SW 1271 (cell line): ENCODE measurements at places on chromosomes 2 and 18.
A peak's percentile ranks its signal among the peaks of the same experiment; 100 is the strongest.

GRCh38 chr2:237552908-237553307 lies 13.5 kb upstream of the PRLH start:
- DNase-seq = no peak

DNA sequence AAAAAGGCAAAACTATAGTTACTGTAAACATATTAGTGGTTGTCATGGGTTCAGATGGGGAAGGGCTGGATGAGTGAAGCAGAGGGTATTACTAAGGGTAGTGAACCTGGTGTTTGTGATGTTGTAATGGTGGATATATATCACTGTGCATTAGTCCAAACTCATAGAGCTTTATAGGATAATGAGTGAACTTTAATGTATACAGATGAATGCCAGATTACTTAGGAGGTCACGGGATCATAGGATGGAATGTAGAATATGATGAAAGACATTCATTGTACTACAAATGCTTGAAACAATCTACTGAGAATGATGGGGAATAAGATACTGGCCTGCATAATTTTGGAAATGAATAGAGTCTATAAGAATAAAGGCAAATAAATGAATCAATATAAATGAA lies 226.7 kb upstream of the ZNF804A start:
- DNase-seq = no peak

DNA sequence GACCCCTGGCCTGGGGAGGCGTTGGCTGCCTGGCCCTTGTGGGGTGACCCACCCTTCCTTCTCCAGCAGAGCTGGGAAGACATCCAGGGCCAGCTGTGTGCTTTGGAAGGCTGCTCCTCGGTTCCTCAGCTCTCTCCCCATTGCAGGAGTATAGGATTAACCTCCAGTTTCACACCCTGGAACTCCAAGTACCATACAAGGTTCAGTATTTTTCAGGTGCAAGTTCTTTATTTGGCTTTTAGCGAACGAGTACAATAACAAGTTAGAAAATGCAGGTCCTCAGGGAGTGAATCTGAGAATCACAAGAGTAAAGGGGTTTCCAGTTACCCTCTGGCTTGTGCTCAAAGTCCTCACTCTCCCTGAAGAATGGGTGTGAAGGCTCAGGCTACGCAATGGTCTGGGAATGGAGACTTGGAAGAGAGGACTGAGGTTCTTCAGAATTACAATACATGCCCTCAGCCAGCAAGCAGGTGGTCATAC lies 101.2 kb downstream of the APOB start:
- DNase-seq = no peak

- DNase-seq = no peak
These were observed 51.1 kb downstream of the PLEKHM3 start for GRCh38 chr2:207974216-207974605.

GRCh38 chr2:113273027-113273551 lies 5.6 kb downstream of the PAX8 start:
- DNase-seq = no peak

GRCh38 chr2:191777351-191777750 lies 69.5 kb downstream of the CAVIN2 start:
- DNase-seq = no peak

- DNase-seq = no peak
These were observed 87.2 kb downstream of the LPIN1 start for GRCh38 chr2:11833601-11834000.

DNA sequence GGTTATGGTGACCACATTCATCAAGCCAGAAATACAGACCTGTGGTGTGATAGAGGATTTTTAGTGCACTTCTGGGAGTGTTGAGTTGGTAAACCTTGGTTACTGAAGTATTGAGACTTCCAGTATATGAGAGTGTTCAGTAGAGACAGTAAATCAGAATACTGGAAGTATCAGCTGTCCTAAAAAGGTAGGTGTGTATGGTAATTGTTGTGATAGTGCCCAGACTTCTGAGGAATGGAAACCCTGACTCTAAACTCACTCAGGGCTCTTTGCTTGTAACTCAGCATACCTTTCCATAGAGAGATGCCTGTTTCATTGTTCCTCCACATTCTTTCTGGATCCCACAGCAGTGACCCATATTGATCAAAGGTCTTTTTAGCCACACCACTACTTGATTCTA lies 217.1 kb downstream of the SETBP1 start:
- no peak for DNase-seq

GRCh38 chr2:160581035-160581434 lies 87.4 kb upstream of the RBMS1 start:
- no peak for DNase-seq

DNA sequence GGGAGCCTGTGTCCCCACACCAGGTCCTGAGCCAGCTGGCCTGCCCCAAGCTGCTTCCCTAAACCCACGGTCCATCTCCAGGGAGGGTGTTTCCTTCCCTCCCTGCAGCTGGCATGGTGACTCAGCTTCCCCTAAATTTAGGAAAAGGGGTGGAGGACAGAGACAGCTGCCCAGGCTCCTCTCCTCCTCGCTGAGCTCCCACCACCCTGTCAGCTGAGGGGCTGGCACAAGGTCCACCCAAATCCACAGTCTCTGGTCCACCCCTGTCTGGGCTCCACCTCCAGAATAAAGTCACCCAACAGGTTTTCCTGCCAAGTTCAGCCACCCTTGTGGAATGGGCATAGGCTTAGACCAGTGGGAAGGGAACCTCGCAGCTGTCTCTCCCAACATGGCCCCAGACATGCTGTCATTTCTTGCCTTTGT lies 156.5 kb downstream of the TNS1 start:
- DNase-seq = no peak

GRCh38 chr2:79798776-79799175 lies 285.9 kb downstream of the CTNNA2 start:
- no peak for DNase-seq

- no peak for DNase-seq
These were observed 57.1 kb upstream of the RNF152 start for GRCh38 chr18:61949946-61950345.

DNA sequence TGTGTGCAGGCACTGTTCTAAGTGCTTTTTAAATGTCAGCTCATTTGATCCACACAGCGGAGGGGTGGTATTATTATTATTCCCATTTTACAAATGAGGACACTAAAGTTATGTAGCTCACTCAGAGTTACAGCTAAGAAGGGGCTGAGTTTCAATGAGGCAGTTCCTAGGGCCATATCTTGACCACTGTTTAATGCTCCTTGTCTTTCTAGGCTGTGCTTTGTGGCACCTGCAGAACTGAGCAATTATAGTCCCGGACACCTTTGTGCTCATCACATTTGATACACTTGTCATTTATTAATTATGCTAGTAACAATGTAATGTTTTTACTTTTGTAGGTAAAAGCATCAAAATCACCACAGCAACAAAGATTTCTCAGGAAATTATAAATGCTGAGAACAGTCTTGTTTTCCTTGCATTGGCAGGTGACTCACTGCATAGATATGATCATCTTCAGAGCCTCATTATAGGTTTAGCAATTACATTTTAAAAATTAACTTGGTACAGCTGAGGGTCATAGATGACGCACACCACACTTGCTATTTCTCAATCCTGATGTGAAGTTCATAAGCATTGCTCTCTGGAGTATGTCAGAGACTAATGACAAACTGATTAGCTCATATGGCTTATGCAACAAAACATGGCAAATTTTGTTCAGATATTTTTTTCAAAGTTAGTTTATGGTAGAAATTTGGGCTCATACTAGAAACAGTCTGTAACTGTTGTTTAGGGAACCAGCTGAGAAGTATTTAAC lies 366.8 kb downstream of the TGIF1 start:
- DNase-seq = peak; percentile 63

DNA sequence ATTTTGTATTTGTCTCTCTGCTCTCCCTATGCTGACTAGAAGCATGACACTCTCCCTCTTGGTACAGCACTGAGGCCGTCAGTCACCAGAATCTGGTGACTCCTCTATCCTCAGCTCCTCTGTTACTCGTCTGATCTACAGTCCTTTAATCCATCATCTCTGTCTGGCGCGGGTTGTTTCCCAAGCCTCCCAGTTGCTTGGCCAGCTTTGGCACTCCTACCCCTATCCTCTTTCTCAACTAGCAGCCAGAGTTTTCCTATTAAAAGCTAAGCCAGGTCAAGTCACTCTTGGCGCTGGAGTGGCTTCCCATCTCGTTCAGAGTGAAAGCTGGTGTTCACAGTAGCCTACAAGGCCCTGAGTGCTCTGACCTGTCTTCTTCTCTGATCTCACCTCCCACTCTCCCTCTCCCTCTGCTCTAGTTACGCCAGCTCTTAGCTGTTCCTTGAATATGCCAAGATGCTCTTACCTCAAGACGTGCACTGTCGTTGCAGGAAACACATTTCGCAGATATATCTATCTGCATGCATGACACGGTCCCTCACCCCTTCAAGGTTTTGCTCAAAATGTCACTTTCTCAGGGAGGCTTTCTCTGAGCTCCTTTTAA lies 41.8 kb upstream of the PSME4 start:
- no peak for DNase-seq

- DNase-seq = no peak
These were observed 4.8 kb upstream of the MRPL44 start for GRCh38 chr2:223952280-223952968.

GRCh38 chr2:78535395-78535794 lies 490.1 kb upstream of the REG3G start:
- no peak for DNase-seq

DNA sequence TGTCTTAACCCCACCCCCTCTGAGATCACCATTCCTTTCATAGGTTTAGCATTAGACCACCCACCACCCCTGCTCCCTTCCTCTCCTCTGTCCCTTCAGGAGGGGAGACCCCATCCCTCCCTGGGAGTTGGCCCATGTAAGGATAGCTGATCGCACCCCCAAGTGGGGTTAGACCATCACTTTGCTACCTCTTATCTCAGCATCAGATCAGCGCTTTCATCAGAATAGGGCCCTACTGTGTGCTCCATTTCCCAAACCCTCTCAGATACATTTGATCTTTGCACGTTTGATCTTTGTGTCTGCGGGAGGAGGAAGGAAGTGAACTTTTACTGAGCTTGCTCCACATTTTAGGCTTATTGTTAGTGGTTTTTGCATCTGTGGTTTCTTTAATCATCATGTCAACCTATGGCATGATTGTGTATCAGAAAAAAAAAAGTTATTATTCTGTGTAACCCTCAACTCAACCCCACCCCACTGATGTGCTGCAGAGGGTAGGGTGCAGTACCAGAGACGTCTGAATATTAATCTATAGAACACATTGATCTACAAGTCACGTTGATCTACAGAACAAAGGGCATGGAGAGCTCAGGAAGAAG lies 81.2 kb downstream of the PDCL3 start:
- DNase-seq = no peak

DNA sequence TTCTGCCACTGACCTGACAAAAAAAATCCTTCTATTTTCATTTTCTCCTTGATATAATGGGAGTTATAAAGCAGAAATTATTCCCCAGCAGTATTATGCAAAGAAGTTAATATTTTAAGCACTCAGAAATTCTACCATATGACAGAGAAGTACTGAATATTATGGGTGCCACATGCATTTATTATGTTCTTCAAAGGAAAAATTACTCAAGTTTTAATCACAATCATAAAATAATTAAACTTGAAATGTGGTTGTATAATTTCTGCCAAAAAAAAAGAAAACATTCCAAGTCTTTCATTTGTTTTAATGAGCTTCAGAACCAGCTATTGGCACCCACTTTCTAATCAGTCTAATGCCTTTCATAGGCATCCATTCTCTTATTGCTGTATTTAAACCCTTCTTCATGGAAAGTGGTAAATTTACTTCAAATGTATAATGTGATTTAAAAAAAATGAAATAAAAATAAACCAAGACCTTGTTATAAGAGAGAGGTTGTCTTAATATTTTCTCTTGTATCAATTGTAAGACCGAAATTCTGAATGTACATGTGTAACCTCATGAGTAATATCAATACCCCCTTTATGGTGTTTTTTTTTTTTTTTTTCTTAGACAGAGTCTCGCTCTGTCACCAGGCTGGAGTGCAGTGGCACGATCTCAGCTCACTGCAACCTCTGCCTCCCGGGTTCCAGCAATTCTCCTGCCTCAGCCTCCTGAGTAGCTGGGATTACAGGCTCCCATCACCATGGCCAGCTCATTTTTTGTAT lies 302.3 kb downstream of the IRS1 start:
- no peak for DNase-seq

DNA sequence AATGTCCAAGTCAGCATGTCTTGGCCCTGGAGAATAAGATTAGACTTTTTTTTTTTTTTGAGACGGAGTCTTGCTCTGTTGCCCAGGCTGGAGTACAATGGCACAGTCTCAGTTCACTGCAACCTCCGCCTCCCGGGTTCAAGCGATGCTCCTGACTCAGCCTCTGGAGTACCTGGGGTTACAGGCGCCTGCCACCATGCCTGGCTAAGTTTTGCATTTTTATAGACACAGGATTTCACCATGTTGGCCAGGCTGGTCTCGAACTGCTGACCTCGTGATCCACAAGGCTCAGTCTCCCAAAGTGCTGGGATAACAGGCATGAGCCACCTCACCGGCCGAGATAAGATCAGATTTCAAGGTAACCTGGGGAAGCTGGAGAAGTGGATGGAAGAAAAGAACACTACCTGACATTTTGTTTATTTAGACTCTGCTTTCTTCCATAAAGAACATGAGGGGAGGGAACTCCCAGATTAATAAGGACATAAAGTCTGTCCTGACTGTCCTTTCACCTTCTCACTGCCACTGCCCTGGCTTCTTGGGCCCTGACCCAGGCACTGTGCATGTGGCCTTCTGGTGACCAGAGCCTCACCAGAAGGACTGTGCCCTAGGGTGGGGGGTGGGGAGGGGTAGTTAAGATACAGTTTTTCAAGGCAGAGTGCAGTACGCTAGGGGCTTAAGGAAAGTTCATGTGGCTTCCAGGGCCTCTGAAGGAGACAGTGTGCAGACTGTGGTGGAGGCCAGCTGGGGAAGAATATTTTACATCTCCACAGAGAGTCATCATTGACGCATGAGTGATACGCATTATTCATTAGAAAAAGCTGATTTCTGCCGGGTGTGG lies 4.8 kb upstream of the IMPA2 start:
- no peak for DNase-seq

GRCh38 chr2:147331790-147332419 lies 512.9 kb upstream of the ACVR2A start:
- DNase-seq = peak; percentile 24

DNA sequence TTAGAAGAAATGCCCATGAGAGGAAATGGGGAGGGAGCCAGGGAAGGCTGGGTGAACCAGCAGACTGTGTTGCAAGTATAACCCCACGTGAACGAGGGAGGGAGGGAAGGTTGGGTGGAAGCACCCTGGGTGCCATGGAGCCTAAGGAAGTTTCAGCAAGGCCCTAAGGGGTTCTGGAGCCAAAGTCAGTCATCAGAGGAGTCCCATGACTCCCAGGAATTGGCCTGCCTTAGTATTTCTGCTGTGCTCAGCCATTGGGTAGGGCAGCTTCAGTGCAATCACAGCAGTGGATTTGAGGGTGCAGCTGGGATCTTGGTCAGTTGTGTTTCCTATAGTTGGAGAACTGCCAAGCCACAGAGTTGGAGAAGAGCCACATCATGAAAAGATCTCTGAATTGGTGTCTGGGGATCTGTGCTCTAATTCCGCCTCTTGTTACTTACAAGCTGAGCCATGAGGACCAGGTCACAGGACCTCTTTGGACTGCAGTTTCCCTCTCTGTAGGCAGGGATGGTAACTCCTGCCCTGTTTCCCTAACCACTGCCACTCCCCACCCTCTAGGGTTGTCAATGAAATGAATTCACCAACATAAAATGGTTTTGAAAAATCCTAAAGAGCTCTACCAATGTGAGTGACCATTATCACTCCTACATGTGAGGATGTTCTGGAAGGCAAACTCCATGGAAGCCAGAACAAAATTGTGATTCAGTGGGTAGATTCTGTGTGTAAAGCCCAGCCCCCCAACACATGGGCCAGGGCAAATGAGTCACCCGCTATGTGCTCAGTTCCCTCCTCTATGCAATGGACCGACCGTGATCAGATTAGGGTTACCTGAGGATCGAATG lies 108.9 kb downstream of the CLIP4 start:
- DNase-seq = no peak
